ENCODE measurements at places on chromosomes 1 and 21. TPM values are rescaled to one million over a fixed set of nuclear protein-coding genes. Genes with fewer than 3 reads are reported as not detected.

The SLAMF7 gene
- 0.67 TPM for total RNA-seq

The RNU1-2 gene
- 4,080 TPM for total RNA-seq

The FCGR1A gene
- 52.5 TPM for total RNA-seq

The MAP3K21 gene
- total RNA-seq = 9.0 TPM

GRCh38 chr1:109570414-109570813 lies 22.0 kb downstream of the GNAI3 start:
- H3K4me3 ChIP-seq = no peak overlapping the region
- H3K27ac ChIP-seq = no peak overlapping the region
- peak; percentile 57 for DNase-seq
- no peaks in the 10 kb centered on the region for H3K36me3 ChIP-seq
- no peaks in the 10 kb centered on the region for H3K27me3 ChIP-seq

- no peaks in the 10 kb centered on the region for H3K36me3 ChIP-seq
- no peak for DNase-seq
- H3K4me3 ChIP-seq = no peak overlapping the region
Measured at GRCh38 chr1:183958958-183959357, 78.6 kb downstream of the COLGALT2 start.

- no peaks in the 10 kb centered on the region for H3K27me3 ChIP-seq
- no peak for DNase-seq
- no peaks in the 10 kb centered on the region for H3K4me1 ChIP-seq
- H3K4me3 ChIP-seq = no peak overlapping the region
Measured at GRCh38 chr1:18200136-18200717, 92.6 kb downstream of the IGSF21 start.

- H3K36me3 ChIP-seq = peaks cover 3% of the 10 kb centered on the region
- H3K4me1 ChIP-seq = peaks cover 18% of the 10 kb centered on the region
- H3K4me3 ChIP-seq = no peak overlapping the region
- no peak overlapping the region for H3K27ac ChIP-seq
- DNase-seq = no peak
Measured at GRCh38 chr1:9317072-9317471, 24.4 kb downstream of the SPSB1 start.

Measured in upper lobe of left lung (tissue), 6 donors.